ENCODE measurements at places on chromosomes 5 and 9. TPM values are rescaled to one million over a fixed set of nuclear protein-coding genes. Genes with fewer than 3 reads are reported as not detected.

GRCh38 chr9:68781928-68782327, 76.9 kb downstream of the PIP5K1B start:
- no peak for DNase-seq

DNA sequence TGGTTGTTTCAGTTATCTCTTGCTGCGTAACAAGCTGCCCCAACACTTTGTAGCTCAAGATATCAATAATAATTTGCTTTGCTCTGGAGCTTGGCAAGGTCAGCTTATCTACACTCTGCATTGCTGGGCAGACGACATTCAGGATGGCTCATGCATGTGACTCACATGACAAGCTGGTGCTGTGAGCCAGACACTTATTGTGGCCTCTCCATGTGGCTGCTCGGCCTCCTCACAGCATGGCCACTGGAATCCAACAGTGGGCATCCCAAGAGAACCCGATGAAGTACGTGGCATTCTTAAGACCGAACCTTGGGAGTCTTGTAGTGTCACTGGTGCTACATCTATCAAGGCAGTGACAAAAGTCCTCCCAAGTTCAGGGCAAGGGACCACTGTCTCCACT, 94.2 kb upstream of the MVB12B start:
- DNase-seq = no peak

DNA sequence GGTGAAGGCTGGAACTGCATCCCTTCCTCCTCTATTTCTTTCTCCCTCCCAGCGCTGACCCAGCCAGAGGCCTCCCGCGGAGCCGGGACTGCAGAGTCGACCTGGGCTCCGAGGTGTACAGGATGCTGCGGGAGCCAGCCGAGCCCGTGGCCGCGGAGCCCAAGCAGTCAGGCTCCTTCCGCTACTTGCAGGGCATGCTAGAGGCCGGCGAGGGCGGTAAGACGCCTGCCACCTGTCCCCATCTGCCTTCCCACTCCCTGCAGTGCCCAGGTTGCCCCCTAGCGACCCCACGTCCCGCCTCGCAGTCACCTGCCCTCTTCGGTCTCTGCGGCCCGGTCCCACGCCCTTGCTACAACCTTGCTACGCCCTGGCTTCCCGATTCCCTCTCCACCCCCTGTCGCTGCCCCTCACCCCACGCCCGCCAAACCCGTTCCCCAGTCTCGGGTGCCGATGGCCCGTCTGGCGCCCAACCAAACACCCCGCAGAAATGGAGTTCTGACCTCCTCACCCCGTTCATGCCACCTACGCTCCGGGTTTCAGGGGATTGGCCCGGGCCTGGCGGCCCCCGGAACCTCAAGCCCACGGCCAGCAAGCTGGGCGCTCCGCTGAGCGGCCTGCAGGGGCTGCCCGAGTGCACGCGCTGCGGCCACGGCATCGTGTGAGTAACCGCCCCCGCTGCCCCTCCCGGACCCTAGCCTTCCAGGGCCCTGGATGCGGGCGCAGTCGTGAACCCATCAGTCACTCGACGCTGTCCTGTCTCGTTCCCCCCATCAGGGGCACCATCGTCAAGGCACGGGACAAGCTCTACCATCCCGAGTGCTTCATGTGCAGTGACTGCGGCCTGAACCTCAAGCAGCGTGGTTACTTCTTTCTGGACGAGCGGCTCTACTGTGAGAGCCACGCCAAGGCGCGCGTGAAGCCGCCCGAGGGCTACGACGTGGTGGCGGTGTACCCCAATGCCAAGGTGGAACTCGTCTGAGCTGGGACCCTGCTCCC, 14.1 kb downstream of the PDLIM4 start:
- DNase-seq = no peak

DNA sequence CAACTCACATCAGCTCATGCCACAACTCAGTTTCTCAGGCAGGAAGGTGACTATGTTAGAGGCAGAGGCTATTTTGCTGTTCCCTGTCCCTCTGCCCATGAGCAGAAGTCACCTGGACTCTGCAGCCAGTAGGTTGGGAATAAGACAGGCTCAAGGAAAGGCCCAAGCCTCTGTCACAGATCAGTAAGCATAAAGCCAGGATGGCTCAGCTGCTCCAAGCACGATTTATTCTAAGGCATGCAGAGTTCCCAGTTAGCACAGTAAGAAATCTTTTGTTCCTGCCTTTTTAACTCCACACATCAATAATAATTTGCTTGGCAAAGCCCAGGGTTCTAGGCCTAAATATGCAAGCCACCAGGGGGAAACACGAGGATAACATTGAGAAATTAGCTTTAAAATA, 249.0 kb upstream of the ADRA1B start:
- no peak for DNase-seq

- no peak for DNase-seq
These were observed 11.9 kb downstream of the SPINK6 start for GRCh38 chr5:148214665-148215185.

- DNase-seq = no peak
These were observed 34.9 kb upstream of the ACOT12 start for GRCh38 chr5:81428861-81429260.

DNA sequence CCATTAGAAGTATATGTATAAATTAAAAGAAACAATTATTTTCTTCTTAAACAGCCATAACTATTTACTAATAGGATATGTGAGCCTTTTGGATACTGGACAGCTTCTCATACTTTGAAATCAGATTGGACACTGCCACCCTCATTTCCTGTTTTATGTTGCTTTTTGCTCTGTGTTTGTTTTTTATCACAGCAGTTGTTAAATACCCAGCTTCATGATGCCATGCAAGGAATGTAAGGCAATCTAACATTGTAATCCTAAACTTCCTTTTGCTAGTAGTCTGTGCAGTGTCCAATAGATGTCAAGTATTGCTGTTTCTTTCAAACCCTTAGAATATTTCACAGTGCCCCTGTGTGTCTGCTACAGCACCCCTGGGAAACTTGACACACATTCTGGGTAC, 56.2 kb downstream of the CNTLN start:
- DNase-seq = no peak

DNA sequence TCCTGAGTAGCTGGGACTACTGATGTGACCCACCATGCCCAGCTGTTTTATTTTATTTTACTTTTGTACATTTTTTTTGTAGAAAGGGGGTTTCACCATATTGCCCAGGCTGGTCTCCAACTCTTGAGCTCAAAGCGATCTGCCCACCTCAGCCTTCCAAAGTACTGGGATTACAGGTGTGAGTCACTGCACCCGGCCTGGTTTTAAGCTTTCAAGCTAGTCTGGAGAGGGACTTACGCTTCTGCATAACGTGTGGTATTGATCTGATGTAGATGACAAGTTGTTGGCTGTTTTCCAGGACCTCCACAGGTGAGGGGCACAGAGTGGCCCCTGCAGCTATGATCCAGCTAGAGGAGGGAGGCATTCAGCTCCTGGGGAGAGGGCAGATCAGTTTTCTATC, 6.8 kb upstream of the CCL21 start:
- no peak for DNase-seq

GRCh38 chr9:124265551-124265950, 7.8 kb downstream of the NEK6 start:
- DNase-seq = no peak

GRCh38 chr9:135079676-135080075, 7.8 kb upstream of the OLFM1 start:
- DNase-seq = no peak

DNA sequence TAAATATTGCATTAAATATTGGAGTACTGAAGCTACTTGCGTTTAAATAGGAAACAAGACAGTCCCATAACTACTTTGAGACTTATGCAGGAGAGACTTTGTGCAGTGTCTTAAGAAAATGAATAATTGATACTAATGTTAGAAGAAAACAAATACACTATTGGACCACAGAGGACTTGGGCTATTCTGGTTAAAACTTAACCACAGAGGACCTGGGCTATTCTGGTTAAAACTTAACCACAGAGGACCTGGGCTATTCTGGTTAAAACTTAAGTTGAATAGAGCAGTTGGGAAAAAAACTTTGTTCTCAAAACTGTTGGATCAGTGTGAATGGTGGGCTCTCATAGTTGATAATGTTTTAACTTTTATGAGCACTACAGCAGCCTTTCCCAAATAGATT, 141.7 kb downstream of the WDR70 start:
- no peak for DNase-seq

DNA sequence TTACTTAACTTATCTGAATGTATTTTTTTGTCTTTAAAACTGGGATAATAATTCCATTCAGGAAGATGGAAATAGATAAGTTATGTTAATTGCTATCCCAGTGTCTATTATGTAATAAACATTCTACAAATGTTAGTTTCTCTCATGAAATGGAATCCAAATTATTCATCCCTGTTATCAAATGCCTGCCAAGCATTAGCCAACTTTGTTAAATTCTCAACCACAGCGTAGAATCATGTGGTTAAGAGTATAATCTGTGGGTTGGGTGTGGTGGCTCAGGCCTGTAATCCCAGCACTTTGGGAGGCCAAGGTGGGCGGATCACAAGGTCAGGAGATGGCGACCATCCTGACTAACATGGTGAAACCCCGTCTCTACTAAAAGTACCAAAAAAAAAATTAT, 912.9 kb upstream of the SEMA6A start:
- DNase-seq = no peak

DNA sequence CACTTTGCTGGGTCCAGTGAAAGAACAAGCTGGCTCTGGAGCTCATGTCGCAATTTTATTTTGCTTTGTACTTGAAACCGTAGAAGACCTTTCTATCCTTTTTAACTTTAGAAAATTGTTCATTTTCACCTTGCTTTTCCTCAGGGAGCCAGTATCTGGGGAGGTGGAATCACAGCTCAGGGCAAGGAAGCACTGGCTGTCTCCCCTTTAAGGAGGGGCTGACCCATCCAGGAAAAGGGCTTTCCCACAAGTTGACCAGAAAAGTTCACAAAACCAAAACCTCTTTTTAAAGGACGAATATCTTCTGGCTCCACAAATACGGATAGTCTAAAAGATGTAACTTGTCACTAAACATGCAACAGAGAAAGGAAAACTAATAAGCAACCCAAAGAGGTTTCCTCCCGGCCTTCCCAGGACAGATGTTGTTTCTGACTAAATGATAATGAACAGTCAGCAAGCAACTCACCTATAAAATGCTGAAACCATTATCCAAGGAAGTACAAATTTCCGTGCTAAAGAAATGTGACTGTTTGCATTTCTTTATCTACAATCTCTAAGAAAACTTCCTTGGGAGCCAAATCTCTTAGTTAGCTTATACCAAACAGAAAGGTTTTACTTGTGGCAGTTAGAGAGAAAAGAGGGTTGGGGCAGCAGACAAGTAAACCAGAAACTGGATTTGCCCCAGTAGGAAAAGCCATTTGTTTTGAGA, 278.2 kb downstream of the PLK2 start:
- no peak for DNase-seq

DNA sequence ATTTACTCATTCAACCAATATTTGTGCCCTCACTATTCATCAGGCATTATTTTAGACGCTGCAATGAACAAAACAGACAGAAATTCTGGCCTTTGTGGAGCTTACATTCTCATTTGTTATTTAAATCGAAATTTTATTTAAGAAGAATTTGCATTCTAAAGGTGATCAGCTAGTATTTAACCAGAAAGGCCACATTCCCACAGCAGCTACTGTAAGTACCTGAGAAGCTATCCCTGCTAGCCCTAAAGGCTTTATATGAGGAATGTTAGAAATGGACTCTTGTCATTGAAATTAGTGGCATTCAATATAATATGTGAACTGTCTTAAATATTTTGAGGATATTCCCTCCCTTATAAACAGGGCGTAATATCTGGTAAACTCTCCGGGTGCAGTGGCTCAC, 35.0 kb upstream of the GOLM1 start:
- DNase-seq = no peak

DNA sequence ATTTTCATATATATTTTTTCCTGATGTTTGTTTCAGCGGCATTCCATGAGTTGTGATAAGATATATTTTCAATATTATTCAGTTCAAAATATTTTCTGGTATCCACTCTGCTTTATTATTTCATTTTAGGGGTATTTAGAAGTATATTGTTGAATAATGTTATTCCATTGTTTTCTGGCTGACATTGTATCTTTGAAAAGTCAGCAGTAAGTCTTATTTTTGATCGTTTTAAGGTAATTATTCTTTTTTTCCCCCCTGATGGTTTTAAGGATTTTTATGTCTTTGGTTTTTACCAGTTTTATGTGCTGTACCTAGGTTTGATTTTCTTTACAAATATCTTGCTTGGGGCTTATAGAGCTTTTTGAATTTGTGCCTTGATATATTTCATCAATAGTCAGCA, 6.6 kb upstream of the GLRA1 start:
- DNase-seq = no peak

The SLC36A3 gene
- not detected for total RNA-seq

The MYMK gene
- total RNA-seq = not detected

The RANBP3L gene
- total RNA-seq = not detected

The C5orf63 gene
- 17.0 TPM for total RNA-seq

The ANKRD34B gene
- not detected for total RNA-seq

The ADRB2 gene
- total RNA-seq = 1.1 TPM

Data from naive thymus-derived CD4-positive, alpha-beta T cell (primary cell).